ENCODE measurements at places on chromosomes 6 and 20.

GRCh38 chr20:36873498-36874189 lies 2.3 kb upstream of the TLDC2 start:
- peak; percentile 83 for DNase-seq

- DNase-seq = peak; percentile 93
These were observed 6.3 kb downstream of the TNFAIP3 start for GRCh38 chr6:137873273-137873762.

DNA sequence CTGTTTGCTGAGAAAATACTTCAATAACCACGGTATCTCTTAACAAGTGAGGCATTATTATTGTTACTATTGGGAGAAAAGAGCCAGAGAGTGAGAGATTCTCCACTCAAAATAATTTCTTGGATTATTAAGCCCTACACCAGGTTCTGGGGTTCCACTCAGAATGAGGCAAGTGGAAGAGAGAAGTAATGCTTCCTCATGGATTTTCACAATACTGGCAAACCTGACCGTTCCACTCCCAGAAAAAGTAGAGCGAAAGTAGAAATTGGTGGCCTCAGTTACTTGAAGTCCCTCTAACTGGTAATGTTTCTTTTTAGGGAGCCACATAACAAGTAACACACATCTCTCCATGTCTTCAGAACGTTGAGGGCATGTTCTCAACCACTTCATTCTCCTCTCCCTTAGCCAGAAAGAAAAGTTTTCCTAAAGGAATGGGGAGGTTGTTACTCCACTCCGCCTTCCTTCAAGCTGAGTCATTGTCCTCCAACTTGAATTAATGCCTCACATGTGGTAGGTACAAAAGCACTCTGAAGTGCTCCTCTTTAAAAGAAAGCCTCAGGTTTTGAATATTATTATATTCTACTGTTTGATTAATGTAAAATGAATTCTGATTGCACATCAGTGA lies 1.9 kb downstream of the BAG2 start:
- DNase-seq = peak; percentile 4

- no peak for DNase-seq
These were observed 46.4 kb downstream of the ATG5 start for GRCh38 chr6:106279179-106279578.

DNA sequence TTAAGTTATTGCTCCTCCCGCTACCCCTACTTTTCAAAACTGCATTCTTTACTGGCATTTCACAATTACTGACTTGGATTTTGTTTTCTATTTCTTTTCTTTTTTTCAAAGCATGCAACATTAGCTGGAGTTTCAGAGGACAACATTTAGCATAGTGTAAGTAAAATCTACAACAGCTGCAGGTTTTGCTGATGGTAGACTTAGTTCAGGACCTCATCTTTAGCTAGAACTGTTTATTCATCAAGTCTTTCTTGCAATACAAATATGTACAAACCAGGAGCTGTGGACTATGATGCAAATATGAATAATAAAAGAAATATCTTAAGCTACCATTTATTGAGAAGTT lies 728 bp upstream of the CEP162 start:
- no peak for DNase-seq

DNA sequence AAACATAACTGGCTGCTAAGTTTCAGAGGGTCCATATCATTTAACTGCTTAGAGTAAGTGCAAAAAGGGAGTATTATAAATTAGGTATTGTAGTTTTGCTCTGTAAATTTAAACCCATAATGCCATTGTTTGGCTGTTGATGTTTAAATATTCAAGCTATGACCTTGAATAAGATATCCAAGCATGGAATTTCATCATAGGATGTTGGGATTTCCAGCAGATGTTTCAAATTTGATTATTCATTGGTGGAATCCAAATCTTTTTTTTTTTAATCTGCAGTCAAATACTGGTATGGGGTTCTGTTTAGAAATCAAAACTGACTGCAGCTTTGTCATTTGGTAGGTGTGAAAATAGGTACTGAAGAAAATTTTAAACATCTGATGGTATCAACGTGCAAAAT lies 161.0 kb downstream of the KHDC1L start:
- no peak for DNase-seq

All from inflammatory macrophage (primary cell).